ENCODE measurements at places on chromosomes 12 and 14.
A peak's percentile ranks its signal among the peaks of the same experiment; 100 is the strongest.

GRCh38 chr12:11568762-11569478, 80.6 kb upstream of the ETV6 start:
- DNase-seq, result no peak

DNA sequence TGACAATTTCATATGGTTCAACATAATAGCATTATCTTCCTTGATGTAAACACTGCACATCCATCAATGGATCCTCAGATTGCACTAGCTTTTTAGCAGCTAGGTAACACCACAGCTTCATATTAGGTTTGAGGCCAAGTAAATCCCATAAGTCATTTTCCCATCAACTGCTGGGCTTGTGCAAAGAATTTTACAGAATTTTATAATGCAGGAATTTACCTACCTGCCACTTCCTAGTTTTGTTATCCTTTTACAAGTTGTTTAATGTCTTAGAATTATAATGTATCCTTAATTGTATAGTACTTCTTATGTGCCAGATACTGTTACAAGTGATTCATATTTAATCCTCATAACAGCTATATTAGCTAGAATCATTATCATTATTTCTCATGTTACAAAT, 36.4 kb downstream of the CPNE8 start:
- no peak for DNase-seq

DNA sequence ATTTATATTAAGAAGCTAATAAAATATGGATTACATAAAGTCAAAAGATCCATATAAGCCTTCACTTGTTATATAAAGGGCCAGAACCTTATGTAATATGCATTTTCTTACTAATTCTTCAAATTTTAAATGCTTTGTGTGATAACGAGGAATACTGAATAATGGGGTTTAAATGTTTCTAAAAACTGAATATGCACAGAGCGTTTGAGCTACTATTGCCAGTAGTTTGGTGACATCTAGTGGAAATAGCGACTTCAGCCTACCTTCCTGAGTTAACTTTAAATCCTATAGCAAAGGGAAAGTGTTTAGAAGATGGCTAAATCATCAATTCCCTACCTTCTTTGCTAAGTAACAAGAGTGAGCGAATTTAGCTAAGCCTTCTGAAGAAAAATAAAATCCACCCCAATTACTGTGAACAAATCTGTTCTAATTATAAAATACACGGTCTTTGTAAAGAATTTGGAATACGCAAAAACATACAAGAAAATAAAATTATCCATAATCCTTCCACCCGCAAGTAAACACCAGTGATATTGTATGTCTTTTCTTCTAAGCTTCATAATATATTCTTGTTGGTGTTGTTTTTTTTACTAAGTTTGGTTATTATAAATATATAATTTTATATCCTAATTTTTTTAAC, 115.5 kb upstream of the G2E3 start:
- DNase-seq, result no peak

GRCh38 chr12:113684908-113685782, 213.5 kb upstream of the LHX5 start:
- DNase-seq, result no peak

GRCh38 chr12:81203671-81204204, 125.9 kb downstream of the ACSS3 start:
- no peak for DNase-seq

- DNase-seq, result no peak
Measured at GRCh38 chr12:131574395-131574771, 136.5 kb upstream of the SFSWAP start.

DNA sequence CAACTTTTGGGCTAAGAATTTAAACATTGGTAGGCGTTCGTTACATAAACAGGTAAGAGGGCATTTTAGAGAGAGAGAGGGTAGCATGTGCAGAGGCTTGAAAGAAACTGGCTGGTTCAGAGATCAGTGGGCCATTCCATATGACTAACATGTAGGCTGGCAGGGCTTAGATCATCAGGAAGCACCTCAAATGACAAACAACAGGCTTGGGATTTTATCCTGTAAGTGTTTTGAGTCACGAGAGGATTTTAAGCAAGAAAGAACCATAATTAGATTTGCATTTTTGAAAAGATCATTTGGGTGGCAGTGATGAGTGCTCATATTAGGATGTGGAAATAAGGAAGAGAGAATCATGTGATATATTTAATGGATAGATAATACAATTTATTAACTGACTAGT, 8.7 kb upstream of the PLEKHA5 start:
- no peak for DNase-seq

GRCh38 chr12:90490355-90490754, 464.6 kb downstream of the CCER1 start:
- no peak for DNase-seq

- DNase-seq, result no peak
Measured at GRCh38 chr12:46556819-46557524, 184.4 kb upstream of the SLC38A2 start.

DNA sequence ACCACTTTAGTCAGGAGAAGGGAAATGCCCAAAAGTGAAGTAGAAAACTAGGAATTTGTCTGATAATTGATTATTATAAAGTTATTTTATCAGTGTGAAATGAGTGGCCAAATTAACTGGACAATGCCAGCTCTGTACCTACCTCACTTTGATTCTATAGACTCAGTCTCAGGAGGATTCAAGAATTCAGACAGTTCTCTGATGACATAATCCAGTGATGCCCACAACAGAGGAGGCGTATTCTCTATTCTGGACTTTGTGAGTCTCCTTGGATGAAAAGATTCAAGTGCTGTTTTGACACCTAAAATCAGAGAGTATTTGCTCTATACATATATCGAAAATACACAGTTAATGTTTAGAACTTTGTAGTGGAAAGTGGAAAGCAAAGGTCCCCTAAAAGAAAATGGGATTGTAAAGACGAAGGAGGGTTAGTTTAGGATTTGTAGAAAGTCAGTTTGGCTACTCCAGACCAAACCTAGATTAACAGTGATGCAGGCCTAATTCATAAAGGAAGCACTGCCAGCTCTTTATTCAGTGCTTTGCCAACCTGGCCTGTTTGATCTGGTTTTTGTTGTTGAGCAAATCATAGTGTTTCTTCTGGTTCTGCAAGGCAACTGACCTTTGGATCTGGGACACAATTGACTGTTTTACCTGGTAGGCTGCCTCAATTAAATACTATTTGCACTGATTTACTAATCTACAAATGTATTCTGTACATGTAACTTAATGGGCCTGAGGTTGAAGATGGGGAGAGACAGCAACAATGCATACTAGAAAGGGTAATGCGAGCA, 67.4 kb downstream of the DAD1 start:
- no peak for DNase-seq

DNA sequence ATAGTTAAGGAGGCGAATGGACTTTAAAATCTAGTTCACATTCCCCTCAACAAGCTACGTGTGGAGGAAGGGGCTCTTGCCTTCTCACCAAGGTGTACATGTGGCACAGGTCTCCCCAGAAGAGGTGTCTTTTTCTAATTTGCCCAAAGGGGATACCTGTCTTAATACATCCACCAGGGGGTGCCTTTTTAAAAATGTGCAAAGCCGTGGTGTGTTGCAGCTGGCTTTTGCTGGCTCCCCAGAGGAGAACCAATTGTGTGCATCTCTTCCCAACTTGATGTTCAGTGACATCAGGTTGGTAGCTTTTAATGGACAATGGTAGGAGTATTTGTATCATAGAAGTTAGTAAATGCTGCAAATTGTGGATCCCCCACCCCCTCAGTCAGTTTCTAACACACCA, 33.8 kb downstream of the CREBL2 start:
- DNase-seq, result no peak

DNA sequence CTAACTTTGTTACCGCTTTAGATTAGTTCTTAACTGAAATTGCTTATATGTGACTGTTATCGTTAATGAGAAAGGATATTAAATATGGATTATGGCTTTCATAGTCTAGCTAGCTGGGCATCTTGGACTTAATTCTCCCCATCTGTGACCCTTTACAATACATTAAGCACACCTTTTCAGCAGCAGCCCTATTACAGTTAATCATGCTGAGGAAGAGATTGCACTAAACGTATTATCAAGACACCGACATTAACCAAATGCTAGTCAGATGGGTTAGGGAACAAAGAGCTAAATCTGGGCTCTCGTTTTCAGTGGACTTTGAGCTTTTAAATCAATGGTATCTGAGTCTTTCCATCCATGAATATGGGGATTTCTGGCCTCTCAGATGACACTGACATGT, 447.5 kb upstream of the DCN start:
- no peak for DNase-seq

DNA sequence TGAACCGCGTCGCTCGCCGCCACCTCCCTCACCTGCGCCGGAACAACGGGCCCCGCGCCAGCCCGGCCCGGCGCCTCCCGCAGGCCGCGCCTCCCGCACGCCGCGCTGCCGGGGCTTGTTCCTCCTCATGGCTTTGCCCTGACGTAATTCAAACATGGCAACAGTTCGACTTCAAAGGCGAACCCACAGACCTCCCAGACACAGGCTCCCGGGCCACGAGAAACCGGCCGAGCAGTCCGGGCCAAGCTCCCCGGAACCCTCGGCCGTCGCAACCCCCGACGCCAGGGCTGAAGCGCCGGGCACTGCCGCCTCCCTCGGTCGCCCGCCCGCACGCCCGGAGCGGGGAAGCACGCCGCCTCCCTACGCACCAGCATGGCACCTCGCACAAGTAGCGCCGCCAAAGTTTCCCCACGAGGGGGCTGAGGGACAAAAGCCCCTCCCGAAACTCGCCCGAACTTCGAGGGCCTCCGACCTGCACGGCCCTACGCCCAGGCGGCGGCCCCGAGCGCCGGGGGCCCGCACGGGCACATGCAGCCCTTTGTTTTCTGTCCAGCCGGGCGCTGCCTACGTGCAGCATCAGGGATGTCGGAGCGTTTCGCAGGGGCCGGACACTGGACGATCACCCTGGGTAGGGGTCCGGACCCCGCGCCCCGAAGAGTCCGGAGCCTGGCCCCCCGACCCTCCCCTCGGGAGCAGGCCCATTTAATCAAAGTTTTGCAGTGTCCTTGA, 1.7 kb downstream of the SINHCAF start:
- DNase-seq, result peak; percentile 83

DNA sequence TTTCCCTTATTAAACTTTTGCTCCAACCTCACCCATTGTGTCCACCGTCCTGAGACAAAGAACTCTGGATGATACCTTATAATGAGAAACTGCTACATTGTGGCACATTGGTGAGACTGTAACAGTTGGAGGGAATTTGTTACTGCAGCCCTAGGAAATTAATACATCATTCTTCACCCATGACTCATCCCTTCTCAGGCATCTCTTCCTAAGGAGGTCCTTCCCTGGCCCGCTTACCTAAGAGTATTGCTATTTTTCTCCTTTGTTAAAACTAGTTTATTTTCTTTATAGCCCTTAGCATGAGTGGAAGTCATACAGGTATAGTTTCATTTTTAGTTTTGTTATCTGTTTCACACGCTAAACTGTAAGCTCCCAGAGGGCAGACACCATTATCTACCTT, 87.1 kb downstream of the TMEM260 start:
- no peak for DNase-seq

- no peak for DNase-seq
Measured at GRCh38 chr12:89269174-89269573, 83.1 kb downstream of the DUSP6 start.

DNA sequence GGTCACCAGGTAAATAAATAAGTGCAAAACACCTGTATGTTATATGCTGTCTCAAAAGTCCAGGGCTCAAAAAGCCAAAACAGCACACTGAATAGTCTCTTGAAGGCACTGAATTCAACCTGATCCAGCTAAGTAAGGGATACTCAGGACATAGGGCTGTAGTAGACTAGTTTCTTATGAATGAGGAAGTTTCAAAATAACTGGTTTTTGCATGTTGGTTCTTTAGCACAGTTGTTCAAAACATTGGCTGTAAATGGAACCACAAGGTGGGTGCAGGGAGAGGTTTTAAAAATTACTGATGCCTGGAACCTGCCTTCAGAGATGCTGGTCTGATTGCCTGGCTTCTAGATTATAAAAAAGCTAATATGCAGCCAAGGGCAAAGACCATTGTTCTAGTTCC, 34.1 kb downstream of the NDUFA12 start:
- DNase-seq, result no peak

DNA sequence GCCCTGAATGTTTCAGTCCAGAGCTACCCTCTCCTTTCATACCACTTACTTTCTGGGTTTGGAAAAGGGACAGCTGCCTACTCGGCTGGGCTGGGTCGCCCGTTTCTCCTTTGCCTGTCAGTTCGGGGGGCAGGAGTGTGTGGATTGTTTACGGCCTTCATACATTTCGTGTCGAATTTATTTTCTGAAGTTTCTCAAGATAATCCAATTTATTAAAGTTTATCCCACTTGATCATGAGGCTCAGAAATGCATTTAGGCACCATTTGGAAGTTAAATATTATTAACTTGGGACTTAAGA, 608 bp downstream of the ZNF410 start:
- DNase-seq, result no peak

DNA sequence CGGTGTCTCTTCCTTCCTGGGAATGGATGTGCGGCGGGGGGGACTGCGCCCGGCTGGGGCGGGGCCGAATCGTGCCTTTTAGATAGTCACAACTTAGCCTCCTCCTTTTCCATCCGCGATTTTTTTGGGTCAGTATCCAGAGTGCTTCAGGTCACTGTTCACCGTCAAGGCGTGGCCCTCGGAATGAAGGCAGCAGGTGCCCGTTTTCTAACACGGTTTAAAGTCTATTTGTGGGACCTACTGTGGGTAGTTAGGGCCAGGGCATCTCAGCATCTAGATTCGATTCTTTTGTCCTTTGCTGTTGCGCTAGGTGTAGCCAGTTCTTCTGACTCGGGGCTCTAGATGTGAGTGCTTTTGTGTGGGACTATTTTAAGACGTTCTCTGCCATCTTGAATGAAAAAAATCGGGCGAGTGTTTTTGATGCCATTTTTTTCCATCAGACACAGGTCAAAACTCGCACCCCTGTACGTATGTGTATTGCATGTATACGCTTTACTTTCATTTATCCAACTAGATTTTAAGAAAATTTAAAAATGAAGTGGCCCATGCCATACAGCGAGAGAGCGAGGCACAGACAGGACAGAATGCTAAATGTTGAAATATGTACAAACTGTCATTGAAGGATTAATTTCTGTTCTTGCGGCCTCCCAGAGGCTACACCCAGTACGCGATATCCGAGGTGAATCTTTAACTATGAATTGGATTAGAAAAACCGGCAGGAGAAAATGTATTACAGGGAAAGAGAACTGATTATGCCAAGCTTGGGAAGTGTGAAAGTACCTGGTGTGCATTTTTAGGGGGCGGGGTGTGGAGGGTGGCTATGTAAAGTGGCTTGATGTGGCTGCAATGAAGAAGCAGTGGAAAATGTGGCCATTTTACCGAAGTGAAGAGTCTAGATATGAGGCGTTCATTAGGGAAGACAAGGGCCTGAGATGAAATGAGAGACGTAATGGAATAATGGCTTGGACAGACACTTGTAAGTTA, 835 bp downstream of the VEZT start:
- no peak for DNase-seq

Data from cardiac septum (tissue), 1 donor.